Body of pancreas (tissue), 4 donors: ENCODE measurements at places on chromosomes 13 and 19. TPM values are rescaled to one million over a fixed set of nuclear protein-coding genes. Genes with fewer than 3 reads are reported as not detected.
A peak's percentile ranks its signal among the peaks of the same experiment; 100 is the strongest.

DNA sequence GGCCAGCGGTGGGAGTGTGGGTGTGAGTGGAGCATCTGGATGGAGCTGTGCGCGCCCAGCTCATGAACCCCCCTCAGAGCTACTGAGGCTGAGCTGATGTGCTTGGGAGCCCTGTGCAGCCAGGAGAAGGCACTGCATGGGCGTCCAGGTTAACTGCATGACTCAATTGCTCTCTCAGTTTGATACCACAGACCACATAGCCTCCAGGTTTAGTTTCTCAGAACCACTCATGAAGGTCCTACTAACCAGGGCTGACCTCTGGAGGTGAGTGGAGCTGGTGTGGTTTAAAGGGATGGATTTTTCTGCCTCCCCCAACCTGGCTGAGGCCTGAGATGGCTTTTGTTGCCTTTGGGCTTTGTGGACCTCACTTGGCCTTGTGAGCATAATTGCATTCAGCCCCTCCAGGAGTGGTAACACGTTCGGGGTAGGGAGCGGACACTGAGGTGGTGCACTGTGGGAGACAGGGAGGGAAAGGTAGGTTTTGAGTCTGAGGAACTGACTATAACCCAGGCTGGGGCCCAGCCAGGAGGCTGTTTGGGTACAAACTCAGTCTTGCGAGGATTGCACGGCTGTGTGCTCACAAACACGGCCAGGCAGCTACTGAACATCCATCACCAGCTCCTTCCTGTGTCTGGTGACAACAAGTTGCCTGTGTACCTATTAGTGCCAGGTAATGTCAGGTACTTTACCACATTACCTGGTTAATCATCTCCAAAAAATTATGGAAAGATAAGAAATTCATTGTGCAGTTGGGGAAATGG, 97.5 kb downstream of the RGCC start:
- no peaks in the 10 kb centered on the region for H3K36me3 ChIP-seq
- no peak overlapping the region for H3K27ac ChIP-seq
- H3K27me3 ChIP-seq, result no peaks in the 10 kb centered on the region
- no peak overlapping the region for H3K4me3 ChIP-seq

GRCh38 chr19:36196249-36196648, 18.2 kb downstream of the ZNF565 start:
- H3K4me3 ChIP-seq, result no peak overlapping the region
- DNase-seq, result no peak
- H3K27me3 ChIP-seq, result no peaks in the 10 kb centered on the region
- no peaks in the 10 kb centered on the region for H3K4me1 ChIP-seq

DNA sequence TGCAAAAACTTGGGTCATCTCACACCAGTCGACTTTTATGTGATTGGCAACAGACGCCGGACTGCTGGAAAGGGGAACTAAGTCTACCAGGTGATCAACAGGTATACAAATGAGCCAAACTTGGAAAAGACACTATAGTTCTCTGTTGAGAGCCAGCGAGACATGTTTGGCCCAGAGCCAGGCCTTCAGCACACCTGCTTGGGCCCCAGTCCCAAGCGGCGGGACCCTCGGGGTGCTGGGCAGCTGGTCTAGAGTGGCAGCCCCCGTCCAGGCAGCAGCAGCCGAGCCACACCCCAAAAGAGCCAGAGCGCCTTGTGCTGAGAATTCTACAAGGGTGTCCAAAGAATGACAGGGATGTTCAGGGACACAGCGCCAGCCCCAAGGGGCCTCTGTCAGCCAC, 28.0 kb downstream of the NAXD start:
- H3K4me1 ChIP-seq, result peaks cover 8% of the 10 kb centered on the region
- H3K27me3 ChIP-seq, result no peaks in the 10 kb centered on the region
- H3K36me3 ChIP-seq, result peaks cover 22% of the 10 kb centered on the region
- H3K4me3 ChIP-seq, result no peak overlapping the region
- DNase-seq, result no peak

DNA sequence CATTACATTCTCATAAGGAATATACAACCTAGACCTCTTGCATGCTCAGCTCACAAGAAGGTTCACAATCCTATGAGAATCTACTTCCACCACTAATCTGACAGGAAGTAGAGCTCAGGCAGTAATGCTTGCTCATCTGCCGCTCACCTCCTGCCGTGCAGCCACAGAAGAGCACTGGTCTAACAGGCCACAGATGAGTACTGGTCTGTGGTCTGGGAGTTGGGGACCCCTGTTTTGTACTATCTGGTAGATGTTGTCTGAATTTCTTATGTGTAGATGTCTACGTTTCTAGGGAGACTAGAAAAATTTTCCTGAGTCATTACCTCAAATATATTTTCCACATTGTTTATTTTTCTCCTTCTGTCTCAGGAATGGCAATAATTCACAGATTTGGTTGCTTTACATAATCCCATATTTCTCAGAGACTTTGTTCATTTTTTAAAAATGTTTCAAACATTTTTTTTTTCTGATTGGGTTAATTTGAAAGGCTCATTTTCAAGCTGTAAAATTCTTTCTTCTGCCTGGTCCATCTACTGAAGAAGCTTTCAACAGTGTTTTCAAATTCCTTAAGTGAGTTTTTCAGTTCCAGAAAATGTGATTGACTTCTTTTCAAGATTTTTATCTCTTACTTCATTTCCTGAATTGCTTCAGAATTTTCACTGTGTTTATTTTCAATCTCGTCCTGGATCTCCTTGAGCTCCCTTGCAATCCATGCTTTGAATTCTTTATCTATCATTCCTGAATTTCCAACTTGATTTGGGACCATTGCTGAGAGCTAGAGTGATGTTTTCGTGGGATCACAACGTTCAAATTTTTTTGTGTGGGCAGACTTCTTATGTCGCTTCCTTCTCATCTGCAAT, 1322.2 kb downstream of the PCDH9 start:
- DNase-seq, result no peak
- no peaks in the 10 kb centered on the region for H3K4me1 ChIP-seq
- no peaks in the 10 kb centered on the region for H3K27me3 ChIP-seq
- H3K27ac ChIP-seq, result no peak overlapping the region

- no peak for DNase-seq
- H3K4me3 ChIP-seq, result no peak overlapping the region
- H3K27ac ChIP-seq, result no peak overlapping the region
- H3K27me3 ChIP-seq, result no peaks in the 10 kb centered on the region
- no peaks in the 10 kb centered on the region for H3K36me3 ChIP-seq
Measured at GRCh38 chr13:46293436-46293835, 81.7 kb downstream of the LRRC63 start.

DNA sequence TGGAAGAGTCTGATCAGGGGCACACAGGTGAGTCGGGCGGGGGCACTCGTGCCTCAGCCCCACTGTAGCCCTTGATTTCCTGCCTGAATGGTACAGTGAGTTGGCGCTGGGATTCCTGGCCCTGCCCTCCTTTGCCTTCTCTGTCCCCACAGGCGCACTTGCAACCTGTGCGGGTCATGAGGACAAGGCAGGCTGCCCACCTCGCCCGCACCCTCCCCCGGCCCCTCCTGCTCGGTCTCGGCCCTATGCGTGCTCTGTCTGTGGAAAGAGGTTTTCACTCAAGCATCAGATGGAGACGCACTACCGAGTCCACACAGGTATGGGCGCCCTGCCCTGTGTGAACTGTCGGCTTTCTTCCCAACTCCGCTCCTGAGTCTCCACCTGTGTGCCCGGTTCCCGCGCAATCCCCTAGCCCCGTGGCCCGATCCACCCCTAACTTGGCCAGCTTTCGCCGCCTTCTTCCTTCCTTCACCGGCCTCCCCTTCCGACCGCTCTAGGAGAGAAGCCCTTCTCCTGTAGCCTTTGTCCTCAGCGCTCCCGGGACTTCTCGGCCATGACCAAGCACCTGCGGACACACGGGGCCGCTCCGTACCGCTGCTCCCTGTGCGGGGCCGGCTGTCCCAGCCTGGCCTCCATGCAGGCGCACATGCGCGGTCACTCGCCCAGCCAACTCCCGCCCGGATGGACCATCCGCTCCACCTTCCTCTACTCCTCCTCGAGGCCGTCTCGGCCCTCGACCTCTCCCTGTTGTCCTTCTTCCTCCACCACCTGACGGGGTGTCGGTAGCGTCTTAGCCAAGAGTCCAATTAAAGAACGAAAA, 1.6 kb upstream of the KMT2B start:
- peak overlapping the region; percentile 7 for H3K4me3 ChIP-seq
- H3K4me1 ChIP-seq, result peaks cover 34% of the 10 kb centered on the region
- H3K27ac ChIP-seq, result peak overlapping the region; percentile 85
- H3K36me3 ChIP-seq, result peaks cover 4% of the 10 kb centered on the region

Gene HSD11B1L
- 21.8 TPM for total RNA-seq

DNA sequence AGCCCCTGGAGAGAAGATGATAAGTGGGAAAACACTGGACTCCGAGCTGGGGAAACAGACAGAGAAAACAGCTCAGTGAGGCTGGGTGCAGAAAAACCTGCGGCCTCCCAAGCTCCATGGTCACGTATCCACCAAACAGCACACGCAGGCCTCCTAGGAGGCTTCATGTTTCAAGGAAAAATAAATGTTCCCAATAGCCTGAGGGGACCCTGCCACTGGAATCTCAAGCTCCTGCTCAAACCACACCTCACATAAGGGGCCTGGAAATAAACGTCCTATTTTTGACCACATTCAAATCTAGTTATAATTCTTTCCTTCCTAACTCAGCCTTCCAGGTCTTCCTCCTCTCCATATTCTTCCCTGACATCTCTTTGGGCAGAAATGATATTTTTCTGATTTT, 225.7 kb downstream of the ABCC4 start:
- H3K27me3 ChIP-seq, result no peaks in the 10 kb centered on the region
- no peak for DNase-seq
- H3K27ac ChIP-seq, result no peak overlapping the region
- no peak overlapping the region for H3K4me3 ChIP-seq

DNA sequence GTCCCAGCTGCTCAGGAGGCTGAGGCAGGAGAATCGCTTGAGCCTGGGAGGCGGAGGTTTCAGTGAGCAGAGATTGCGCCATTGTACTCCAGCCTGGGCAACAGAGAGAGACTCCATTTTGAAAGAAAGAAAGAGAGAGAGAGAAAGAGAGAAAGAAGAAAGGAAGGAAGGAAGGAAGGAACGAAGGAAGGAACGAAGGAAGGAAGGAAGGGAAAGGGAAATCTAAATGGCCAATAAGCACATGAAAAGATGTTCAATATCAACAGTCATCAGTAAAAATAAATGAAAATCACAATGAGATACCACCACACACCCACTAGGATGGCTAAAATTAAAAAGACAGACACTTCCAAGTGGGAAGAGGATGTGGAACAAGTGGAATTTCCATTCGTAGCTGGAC, 19.7 kb downstream of the FXYD5 start:
- no peak for DNase-seq
- H3K4me3 ChIP-seq, result no peak overlapping the region

Gene INSR
- total RNA-seq, result 284 TPM

DNA sequence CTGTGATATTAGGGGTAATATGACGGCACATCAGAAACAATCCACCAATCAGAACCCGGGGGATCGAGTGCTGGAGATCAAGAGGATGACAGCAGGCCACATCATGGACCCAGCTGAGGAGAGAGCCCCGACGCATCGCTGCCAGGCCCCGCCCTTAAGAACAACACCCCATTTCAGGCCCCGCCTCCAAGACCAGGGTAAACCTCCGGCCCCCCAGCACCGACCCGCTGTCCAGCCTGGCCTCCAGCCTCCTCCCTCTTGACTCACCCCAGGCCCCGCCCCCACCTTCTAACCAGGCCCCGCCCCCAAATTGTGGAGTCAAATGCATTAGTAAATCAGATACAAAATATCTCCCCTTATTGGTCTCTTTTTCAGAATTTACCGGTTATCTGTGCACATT, 4.7 kb upstream of the ZNF611 start:
- no peak overlapping the region for H3K4me3 ChIP-seq
- no peaks in the 10 kb centered on the region for H3K36me3 ChIP-seq
- H3K27ac ChIP-seq, result no peak overlapping the region
- no peaks in the 10 kb centered on the region for H3K27me3 ChIP-seq

- no peak overlapping the region for H3K27ac ChIP-seq
- peaks cover 15% of the 10 kb centered on the region for H3K4me1 ChIP-seq
- peak; percentile 79 for DNase-seq
- no peaks in the 10 kb centered on the region for H3K36me3 ChIP-seq
Measured at GRCh38 chr19:19134687-19135158, 3.6 kb downstream of the TMEM161A start.

Gene ZNF415
- total RNA-seq, result 6.9 TPM

DNA sequence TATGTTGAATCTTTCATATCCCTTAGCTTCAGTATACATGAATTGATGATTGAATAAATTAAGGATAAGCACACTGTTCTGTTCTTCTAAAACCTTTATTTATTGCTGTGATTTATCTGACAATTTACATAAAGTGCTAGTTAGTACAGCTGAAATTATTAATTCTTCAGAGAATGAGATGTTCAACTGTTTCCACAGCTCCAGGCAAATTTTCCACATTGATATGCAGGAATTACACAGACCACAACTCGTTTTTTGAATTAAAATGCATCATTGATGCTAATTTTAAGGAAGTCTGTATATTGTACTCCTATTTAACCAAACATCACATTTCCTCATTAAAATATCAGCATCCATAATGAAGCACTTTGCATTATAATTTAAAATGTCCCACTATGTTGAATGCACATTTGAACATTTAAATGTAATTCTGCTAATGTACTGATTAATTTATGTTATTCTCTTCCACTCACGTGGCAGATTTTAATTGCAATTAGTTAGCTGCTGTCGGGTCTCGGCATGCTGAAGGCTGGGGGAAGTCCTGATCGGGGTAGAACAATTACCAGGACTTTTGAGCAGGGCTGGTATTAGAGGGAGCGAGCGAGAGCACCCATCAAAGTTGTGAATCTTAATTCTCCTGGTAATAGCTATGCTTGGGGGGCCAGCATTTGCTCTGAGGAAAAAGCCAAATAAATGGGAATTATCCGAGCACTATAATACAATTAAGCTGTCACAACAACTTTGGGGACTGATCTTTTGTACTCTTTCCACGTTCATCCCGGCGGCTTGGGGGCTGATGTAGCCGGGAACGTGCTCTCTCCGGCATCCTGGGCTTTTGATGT, 136.7 kb upstream of the TMTC4 start:
- no peaks in the 10 kb centered on the region for H3K36me3 ChIP-seq
- no peaks in the 10 kb centered on the region for H3K4me1 ChIP-seq
- no peak overlapping the region for H3K27ac ChIP-seq
- no peak for DNase-seq
- no peaks in the 10 kb centered on the region for H3K27me3 ChIP-seq
- H3K4me3 ChIP-seq, result no peak overlapping the region

- no peaks in the 10 kb centered on the region for H3K36me3 ChIP-seq
- H3K4me3 ChIP-seq, result no peak overlapping the region
- DNase-seq, result peak; percentile 79
- H3K27me3 ChIP-seq, result peaks cover 10% of the 10 kb centered on the region
Measured at GRCh38 chr19:15584541-15585115, 30.4 kb upstream of the CYP4F8 start.

Gene ZNF492
- under 0.01 TPM for total RNA-seq
